ENCODE measurements at places on chromosomes 16 and 17. TPM values are rescaled to one million over a fixed set of nuclear protein-coding genes. Genes with fewer than 3 reads are reported as not detected.

KRT39 gene
- total RNA-seq: not detected

KRTAP9-2 gene
- not detected for total RNA-seq

PHKG2 gene
- total RNA-seq: 18.3 TPM

C16orf92 gene
- not detected for total RNA-seq

KRTAP9-8 gene
- not detected for total RNA-seq

CCL8 gene
- total RNA-seq: not detected

PLLP gene
- not detected for total RNA-seq

WFDC1 gene
- 0.40 TPM for total RNA-seq

ACOX1 gene
- total RNA-seq: 24.5 TPM

ZNF75A gene
- 13.7 TPM for total RNA-seq

DRC7 gene
- not detected for total RNA-seq

RBFOX1 gene
- not detected for total RNA-seq

DNA sequence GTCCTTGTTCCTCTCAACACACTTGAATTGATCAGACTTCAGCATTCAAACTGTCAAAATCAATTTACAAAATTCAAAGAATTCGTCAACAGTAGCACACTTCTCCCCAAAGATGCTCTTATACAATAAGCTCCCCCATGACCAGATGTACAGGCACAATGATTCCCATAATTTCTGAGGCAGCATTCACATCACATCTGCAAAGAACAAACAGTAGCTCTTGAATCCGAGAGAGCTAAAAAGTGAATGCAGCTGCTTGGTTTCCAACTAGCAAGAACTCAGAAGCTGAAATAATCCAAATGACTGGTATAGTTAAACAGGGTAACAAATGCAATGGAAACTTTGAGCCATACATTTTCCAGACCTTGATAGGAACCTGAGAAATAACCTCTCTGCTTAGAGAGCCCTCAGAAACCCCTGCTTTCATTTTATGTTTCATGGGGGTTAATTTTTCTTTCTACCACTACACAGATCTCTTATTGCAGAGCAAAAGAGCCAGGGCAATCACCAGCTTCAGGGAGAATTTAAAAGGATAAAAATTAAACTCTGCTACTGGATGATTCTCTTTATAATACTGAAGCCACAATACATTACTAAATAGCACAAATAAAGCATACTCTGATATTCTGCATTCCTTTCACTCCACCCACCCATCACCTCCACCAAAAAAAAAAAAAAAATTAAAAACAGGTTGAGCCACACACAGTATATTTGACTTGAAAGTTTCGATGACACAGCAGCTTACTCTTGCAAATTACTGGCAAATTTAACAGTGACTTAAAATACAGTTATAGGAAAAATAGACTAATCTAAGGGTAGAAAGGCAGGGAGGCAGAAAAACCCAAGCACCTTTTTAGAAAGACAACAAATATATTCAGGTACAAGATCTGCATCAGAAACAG is 23.1 kb upstream of the TMEM97 start:
- no peak for DNase-seq

- DNase-seq: no peak
Measured at GRCh38 chr17:2191227-2191626, 112.4 kb downstream of the SMG6 start.

DNA sequence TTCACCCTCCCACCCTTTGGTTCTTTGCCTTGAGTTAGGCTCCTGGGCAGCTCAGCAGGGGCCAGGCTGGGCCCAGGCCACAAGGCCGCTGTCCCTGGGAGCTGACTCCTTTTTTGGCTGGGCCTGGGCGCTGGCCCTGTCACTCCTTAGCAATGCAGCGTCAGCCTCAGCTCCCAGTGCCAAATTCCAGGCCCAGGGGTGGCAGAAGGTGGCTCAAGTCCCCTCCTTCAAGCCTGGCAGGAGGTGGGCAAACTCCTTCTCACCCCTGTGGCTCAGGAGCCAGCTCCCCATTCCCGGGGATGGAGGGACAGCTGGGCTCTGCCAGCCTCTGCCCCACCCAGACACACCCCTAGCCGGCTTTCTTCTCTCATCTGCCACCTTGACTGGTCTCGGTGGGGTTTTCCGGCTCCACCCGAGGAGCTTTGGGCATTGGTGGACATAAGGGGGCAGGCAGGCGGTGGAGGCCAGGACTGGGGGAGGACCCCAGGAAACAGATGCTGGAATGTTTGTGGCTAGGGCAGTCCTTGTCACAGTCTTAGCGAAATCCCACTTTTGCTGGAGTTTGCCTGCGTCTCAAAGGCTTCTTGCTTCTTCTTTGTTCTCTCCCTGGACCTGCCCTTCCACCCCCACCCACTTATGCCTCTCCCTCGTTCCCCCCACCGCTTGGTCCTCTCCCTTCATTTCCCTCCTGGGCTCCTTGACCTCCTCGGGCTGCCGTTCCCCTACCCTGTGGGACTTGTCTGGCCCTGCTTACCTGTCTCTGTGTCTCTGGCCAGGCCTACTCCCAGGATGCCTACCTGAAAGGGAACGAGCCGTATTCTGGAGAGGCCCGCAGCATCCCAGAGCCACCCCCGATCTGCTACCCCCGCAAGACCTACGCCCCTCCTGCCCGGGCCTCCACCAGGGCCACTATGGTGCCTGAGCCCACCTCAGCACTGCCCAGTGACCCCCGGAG is 37.4 kb downstream of the ARHGAP23 start:
- DNase-seq: peak; percentile 97

DNA sequence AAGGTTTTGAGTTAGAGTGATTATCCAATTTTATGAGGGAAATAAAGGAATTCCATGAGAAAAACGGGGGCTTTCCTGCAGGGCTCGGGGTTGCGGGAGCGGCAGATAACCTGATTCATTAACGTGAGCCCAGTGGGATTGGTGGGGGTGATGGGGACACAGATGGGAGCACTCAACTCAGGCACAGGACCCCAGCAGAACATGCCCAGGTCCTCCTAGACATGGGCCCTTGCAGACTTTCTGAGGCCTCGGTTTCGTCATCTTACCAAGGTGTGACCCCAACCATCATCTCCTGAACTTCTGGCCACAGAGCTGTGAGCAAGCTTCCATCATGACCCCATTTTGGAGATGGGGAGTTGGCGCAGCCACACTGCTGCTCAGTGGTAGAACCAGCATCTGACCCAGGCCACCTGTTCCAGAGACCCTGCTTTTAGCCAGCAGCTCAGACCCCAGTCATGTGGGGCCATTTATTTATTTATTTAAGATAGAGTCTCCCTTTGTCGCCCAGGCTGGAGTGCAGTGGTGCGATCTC is 22.3 kb downstream of the CARHSP1 start:
- no peak for DNase-seq

- DNase-seq: no peak
Measured at GRCh38 chr16:82404586-82405315, 222.0 kb upstream of the CDH13 start.

DNA sequence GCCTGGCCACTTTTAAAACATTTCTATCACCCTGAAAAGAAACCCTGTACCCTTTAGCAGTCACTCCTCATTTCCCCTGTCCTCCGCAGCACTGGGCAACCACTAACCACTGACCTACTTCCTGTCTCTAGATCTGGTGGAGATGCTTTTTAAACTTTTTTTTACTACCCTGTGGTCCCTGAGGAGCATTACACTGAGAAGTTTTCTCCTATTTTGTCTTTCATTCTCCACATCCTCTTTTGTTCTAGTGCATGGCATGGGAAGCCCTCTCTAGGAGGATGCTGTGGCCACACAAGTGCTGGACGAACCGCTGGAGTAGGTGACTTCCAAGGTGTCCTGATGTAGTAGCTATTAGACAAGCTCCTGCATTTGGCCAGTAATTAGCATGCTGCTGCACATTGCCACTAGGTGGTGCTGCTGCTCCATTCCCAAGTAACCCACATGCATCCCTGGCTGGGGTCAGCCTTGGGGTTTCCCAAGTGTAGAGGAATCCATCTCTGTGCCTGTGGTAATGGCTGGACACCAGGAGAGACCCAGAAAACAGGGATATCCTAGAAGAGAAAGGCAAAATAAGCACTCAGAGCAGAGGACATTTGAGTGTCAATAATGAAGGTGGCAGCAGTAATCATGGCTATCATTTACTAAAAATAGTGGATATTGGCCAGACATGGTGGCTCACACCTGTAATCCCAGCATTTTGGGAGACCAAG is 143.8 kb upstream of the CRHR1 start:
- DNase-seq: peak; percentile 53

GRCh38 chr16:67674851-67675578 is 8.4 kb downstream of the C16orf86 start:
- no peak for DNase-seq

GRCh38 chr16:89023621-89024511 is 46.9 kb upstream of the CBFA2T3 start:
- DNase-seq: no peak

GRCh38 chr17:66310528-66311148 is 8.2 kb downstream of the PRKCA start:
- DNase-seq: no peak

GRCh38 chr17:57404073-57404472 is 147.8 kb downstream of the MSI2 start:
- DNase-seq: no peak

GRCh38 chr16:89048871-89049422 is 44.7 kb upstream of the ACSF3 start:
- DNase-seq: no peak

DNA sequence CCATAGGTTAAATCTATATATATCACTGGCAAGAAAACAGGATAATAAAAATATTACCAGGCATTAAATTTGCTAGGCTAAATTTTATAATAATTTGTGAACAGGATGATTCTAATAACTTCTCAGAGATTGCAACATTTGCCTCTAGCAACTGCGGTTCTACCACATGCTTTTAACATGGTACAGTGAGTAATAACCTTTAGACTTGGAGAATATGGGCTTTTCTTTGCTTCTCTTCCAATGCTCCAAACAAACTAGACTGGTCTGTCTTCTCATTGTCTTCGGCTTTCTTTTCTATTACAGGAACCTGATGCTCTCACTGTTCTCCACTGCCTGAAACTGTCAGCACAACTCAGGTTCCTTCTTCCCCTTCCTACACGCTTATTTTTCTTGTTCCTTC is 80.6 kb downstream of the CA4 start:
- DNase-seq: no peak

- DNase-seq: no peak
Measured at GRCh38 chr16:83609178-83609577, 198.6 kb upstream of the HSBP1 start.

DNA sequence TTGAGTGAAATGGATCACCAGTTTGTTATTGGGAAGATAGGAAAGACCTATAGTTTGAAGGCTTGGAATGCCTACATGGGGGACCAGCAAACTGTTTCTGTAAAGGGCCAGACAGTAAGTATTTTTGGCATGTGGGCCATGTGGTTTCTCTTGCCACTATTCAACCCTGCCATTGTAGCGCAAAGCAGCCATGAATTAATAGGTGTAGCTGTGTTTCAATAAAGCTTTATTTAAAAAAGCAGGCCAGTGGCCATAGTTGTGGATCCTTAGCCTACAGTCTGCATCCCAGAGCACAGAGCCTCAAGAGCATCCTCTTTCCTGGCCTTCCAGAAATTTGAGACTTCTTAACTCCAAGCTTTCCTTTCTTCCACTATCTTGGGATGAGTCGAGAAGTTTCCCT is 29.3 kb downstream of the ABAT start:
- no peak for DNase-seq

GRCh38 chr17:8741771-8742170 is 2.9 kb downstream of the CCDC42 start:
- DNase-seq: no peak

DNA sequence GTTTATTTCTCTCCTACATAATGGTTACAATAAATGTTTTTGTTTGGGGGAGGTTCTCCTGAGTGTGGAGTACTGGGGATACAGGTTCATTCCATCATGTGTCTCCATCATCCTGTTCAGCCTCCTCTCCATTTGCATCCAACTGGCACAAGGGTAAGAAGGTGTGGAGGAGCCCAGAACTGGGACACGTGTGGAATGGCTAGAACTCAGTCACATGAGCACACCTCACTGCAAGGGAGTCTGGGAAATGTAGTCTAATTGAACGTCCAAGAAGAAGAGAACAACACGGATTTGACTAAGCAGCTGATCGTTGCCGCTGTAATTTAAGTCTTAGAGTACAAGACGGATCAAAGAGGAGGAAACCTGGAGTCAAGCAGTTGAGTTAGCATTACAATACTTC is 6.1 kb downstream of the OR1A1 start:
- no peak for DNase-seq

DNA sequence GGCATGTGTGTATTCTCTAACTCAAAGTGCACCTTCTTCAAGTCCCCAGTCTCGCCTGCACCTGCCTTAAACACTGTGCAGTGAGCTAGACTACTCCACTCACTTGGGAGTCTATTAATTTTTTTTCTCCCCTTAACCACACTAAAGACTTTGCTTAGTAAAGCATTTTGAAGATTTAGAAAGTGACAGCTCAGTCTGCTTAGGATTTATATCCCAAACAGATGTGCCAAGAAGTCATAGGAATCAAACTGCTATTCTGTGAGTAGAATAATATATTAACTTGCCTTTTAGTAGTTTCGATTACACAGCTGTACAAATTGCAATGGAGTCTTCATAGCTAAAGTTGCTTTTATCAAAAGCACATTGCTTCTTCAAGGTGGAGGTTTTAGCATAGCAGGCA is 47.2 kb upstream of the MED13 start:
- DNase-seq: no peak

- no peak for DNase-seq
Measured at GRCh38 chr17:46922487-46922803, 515 bp upstream of the GOSR2 start.

- no peak for DNase-seq
Measured at GRCh38 chr16:1330931-1331711, 2.3 kb upstream of the BAIAP3 start.

Measured in MG63 (cell line).